ENCODE measurements at places on chromosomes 5 and 9.

DNA sequence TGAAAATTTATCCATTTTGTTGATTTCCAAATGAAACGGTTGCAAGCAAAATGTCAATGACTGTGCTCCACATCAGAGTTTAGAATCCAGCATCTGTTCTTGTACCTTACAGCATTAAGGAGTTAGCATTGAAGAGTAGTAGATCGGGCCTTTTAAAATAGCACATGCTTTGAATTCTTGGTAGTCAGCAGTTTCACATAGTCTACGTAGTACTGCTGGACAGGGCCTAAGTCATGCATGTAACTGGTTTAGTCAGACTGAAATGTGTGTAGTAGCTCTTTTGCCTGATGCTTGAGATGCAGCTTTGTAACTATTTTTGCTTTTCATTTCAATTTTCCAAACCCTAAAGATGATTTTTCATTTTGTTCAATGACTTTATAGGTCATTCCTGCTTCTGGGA, 19.8 kb downstream of the LECT2 start:
- no peak for DNase-seq

DNA sequence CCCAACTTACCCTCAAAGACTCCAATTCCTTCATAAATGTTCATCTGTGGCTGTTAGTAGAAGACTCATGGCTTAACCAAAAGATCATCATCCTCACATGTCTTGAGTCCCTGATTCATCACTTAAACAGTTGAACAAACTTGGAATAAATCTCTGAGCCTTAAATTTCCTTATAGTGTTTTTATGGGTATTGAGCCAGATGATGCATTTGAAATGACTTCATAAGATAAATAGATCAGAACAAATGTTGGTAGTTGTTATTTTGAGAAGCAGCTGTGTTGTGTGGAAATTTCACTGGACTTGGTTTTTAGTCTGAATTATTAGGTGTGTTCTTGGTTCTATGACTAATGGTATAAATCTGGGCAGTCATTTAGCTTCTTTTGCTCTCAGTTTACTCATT, 236.2 kb downstream of the NNT start:
- DNase-seq = no peak

DNA sequence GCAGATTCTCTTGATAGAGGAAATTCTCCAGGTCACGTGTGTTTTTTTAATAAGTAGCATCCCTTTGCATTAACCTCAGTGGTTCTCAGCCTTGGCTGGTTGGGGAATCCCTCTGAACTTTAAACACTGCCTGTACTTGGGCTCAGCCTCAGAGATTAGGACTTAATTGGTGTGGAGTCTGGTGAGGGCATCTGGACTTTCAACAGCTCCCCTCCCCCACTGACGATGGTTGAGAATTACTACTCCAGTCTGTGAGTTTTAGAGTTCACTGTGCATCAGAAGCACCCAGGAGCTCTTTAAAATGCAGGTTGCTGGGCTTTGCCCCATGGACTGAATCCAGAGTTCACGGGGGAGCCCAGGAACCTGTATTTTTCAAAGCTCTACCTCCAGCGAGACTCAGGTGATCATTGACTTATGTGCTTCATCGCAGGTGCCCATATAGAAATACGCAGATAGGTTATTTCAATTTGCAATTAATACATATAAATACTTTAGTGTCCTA, 71.4 kb downstream of the DAPK1 start:
- DNase-seq = no peak

- no peak for DNase-seq
These were observed 171.8 kb upstream of the RAI14 start for GRCh38 chr5:34484216-34484920.

- no peak for DNase-seq
These were observed 7.4 kb downstream of the EEIG1 start for GRCh38 chr9:127973169-127974000.

GRCh38 chr5:80213466-80213865, 42.4 kb downstream of the SERINC5 start:
- peak; percentile 70 for DNase-seq

DNA sequence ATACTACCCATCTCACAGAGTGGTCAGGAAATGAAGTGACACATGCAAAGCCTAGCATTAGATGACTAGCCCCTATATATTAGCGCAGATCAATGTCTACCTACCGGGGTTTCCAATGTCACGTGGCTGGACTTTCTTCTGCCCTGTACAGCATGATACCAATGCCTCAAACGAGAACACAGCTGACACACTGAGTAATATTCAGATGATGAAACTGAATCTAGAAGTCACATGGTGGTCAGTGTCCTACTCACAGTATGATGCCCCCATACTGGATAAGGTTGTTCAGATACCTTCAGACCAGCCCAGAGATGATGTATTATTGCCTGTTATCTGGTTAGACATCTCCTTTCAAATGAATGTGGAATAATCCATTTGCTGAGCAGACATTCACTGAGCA, 71.1 kb upstream of the FRRS1L start:
- no peak for DNase-seq

DNA sequence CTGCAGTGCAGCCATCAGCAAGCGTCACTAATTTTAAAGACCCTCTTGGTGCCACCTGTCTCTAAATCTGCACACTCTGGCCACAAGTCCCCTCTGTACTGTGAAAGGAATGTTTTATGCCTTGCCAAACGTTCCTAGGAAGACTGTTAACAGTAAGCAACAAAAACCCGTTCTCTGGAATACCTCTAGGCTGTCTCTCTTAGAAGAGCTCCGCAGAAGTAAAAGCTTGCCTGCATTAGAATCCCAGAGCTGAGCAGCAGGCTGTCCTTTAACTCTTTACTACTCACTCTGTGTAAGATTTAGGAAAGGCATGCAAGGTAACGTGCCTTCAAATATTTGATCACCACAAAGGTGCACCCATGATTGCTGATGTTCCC, 53.9 kb upstream of the C9orf72 start:
- DNase-seq = no peak

DNA sequence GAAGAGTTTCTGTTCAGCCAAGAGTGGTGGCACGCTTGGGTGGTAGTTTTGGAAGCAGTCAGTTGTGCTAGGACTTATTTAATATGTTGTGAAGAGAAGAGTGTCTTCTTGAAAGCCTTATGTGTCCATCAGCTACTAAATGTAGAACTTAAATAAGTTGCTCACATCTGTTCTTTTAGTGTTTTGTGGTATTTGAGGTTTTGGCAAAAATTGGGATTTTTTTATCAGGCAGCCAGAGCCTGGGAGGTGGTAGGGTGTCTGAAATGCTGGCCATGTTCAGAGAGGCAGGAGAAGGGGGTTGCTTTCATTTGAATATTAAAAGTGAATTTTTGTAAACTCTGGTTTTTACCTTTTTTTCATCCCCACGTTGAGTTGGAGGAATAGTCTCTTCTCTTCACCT, 24.2 kb upstream of the ZBTB34 start:
- no peak for DNase-seq

- DNase-seq = no peak
These were observed 47.0 kb downstream of the OLFM1 start for GRCh38 chr9:135134268-135135022.

DNA sequence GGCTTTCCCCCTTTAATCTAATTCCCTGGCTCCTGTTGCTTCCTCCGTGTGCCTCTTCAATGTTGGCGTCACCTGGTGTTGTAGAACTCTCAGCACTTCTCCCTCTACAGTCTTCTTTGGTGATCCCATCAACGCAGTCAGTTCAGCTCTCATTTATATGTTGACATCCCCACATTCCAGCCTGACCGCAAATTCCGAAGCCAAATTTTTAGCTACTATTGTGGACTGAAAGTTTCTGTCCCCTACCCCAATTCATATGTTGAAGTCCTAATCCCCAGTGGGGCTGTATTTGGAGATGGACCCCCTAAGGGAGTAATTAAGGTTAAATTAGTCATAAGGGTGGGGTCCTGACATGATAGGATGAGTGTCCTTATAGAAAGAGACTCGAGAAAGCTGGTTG, 210.6 kb upstream of the ADAMTSL1 start:
- no peak for DNase-seq

- DNase-seq = no peak
These were observed 717.5 kb downstream of the IRX1 start for GRCh38 chr5:4313138-4313537.

- DNase-seq = no peak
These were observed 376.9 kb upstream of the RPS23 start for GRCh38 chr5:82655078-82655477.

- no peak for DNase-seq
These were observed 288.3 kb downstream of the SLF1 start for GRCh38 chr5:94906750-94907149.

GRCh38 chr9:4422495-4422894, 67.8 kb upstream of the SLC1A1 start:
- no peak for DNase-seq

DNA sequence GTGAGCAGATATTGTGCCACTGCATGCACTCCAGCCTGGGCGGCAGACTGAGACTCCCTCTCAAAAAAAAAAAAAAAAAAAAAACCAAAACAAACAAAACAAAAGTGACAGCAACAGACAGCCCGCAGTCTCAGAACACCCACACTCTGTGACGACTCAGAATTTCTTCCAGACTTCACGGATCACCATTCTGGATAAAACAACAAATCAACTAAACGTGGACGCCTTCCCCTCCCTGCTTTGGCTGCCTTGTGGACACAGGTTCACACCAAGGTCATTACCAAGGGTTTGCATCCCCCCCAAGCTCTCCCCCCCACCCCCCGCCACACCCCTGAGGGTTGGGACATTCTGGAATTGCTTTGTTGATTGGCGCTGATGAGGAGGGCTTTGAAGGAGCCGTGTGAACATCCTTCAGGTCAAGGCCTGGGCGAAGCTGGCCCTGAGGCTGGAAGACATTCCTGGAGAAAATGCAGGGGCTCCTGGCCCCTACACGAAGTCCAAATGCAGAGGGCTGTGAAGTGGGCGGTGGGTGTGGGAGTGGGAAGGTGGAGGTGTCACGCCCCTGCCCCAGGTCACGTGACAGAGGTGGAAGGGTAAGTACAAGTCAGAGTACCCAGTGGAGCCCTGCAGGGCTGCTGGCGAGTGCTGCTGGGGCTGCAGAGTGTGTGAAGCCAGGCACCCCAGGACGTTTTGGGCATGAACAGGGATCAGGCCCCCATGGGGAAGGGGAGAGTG, 10.1 kb downstream of the LCN10 start:
- no peak for DNase-seq

- no peak for DNase-seq
These were observed 4.9 kb upstream of the PGGT1B start for GRCh38 chr5:115267617-115268016.

DNA sequence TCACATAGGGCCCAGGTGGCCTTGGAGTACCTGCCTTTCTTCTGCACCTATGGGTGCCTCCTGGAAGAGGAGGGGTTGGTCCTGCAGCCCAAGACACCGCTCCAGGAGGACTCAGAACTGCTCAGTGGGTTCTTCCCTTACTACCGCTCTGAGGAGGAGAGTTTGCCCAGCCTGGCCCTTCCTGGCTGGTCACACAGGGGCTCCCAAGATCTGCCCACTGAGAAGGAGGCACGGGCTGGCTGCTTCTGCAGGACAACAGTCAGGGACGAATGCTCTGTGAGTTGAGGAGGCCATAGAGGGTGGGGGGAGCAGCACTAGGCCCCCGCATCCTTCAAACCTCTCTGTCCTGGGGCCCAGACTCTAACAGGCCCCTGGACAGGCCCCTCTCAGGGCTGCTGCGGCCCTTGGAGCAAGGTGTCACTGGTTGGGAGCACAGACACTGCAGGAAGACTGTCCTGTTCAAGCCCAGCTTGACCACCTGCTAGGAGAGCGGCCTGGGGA, 9.9 kb upstream of the SLC25A48 start:
- DNase-seq = no peak

GRCh38 chr5:96022971-96023370, 61.3 kb upstream of the ELL2 start:
- no peak for DNase-seq

DNA sequence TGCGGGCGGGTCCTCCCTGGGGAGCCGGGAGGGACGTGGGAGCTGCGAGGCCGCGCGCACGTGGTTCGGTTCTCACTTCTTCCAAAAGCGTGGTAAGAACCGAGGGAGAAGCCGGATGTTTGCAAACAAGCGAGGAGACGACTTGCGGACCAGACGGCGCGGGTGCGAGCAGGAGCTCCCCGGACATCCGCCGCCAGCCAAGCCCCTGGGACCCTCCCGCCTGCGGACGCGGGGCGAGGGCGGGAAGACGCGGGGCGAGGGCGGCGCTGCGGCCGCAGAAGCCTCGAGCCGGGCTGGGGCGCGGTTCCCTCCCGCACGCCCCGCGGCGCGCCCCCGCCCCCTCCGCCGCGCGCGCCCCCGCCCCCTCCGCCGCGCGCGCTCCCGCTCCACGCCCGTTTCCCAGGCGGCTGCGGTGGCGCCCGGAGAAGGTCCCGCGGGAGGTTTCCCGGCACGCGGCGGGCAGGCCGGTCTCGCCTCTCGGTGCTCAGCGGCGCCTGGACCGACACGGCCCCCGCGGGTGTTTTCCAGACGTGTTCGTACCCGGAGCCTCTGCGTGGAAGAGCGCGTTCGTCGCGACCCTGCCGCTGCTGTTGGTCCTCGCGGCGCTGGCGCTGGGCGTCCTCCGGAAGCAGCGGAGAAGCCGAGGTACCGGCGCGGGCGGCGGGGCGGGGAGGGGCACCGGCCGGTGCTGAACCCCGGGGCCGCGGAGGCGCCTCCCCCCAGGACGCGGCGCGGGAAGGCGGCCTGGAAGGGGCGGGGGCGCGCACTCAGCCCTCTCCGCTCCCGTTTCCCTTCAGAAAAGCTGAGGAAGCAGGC, 12.8 kb downstream of the BTNL9 start:
- peak; percentile 28 for DNase-seq

DNA sequence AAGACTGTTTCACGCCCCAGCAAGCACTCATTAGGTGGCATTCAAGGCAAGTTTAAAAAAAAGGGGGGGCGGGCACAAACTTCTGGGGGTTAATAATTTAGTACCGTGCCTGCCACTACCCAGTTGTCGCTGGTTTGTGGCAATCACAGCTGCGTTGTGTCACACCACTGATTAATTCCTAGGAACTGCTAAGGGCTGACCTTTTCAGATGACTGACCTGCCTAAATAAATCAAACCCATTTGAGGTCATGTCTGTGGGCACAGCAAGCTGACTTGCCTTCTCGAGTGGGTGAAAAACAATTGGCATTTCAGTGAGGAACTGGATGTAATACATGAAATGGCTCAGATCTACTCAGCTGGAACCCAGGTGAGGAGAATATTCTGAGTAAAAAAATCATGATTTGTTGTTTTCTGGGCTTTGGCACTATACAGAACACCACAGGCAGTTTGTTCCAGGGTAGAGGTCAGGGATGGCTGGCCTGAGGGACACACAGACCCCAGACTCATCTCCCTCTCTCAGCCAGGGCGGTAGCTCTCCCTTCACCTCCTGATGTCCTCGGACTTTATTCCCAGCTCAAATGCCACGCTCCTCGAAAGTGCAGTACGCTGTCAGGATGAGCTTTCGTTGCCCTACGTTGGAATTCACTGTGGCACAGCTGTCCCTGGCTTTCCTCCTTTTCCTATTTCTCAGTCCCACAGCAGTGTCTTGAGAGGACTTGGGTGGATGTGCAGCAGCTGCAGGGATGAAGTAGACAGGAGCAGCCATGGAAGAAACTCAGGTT, 15.5 kb upstream of the MGAT1 start:
- no peak for DNase-seq

DNA sequence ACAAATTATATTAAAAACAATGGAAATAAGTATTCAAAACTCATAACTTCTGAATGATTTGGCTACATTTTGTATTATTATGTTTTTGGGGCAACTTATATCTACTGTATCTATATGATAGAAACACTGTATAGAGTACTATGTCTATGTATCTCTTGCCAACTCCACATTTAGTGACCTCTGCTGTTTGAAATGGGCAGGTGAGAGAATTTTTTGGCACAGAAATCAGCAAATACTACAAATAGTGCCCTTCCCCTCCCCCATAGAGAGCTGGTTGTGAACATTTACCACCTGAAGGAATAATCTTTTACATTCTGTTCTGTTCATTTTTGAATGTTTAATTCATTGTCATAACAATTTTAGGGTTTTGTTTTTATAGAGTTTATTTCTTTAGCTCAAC, 545.3 kb downstream of the PDE4D start:
- DNase-seq = no peak

GRCh38 chr9:123550012-123550411, 194.0 kb downstream of the CRB2 start:
- peak; percentile 4 for DNase-seq
